ENCODE measurements at places on chromosomes 16 and 17.

GRCh38 chr17:27091043-27091497, 202.8 kb upstream of the WSB1 start:
- DNase-seq = no peak

- no peak for DNase-seq
Measured at GRCh38 chr17:47875011-47875985, 20.7 kb upstream of the SP2 start.

- DNase-seq = no peak
Measured at GRCh38 chr16:65376601-65377000, 254.7 kb upstream of the CDH11 start.

DNA sequence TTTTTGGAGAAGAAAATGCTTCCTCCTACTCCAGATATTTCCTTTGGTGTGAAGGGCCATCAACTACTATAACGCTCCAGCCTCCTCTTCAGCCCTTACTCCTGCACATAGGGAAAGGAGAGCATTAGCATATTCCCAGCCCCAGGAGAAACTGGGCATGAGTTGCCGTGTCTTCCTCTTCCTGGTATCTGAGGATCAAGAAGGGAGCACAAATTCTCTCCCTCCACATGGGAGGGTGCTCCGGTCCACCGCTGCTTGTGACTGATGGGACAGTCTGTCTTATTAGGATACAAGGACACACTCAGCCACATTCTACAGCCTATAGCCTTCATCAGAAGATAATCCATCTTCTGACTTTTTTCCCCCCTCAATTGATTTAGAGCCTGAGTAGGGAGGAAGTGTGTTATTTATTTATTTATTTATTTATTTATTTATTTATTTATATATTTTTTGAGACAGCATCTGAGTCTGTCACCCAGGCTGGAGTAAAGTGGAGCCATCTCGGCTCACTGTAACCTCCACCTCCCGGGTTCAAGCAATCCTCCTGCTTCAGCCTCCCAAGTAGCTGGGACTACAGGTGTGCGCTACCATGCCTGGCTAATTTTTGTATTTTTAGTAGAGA, 16.6 kb upstream of the CYB5B start:
- DNase-seq = no peak

DNA sequence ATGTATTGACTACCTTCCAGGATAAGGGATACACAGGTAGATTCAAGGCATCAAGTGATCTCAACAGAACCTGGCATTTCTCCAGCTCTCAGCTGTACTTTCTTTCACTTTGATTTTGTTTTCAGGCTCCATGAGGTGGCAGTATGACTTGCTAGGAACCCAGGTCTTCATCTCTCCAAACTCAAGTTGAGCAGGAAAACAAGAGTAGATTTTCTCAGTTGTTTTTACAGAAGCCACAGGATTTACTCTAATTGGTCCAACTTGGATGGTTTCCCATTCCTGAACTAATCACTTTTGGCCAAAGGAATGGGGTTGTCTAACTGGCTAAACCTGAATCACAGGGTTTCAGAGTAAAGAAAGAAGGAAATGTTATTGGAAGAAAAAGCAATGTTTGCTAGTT, 146.6 kb downstream of the TRIM37 start:
- peak; percentile 77 for DNase-seq

DNA sequence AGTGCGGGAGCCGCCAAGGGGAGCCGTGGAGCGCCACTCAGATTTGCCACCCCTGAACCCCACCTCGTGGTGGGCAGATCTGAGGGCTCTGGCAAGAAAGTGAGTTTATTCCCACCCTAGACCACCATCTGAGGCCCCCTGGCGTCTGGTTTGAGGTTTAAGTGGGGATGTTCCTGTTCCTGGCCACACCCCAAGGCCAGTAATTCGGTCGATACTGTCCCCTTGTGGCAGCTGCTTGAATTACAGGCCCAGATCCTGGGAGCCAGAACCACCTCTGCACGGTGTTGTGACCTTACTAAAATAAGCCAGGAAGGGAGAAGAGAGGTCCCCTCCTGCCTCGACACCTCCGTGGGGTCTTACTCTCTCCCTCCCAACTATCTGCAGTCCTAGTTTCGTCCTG, 3.3 kb upstream of the LAT start:
- no peak for DNase-seq

DNA sequence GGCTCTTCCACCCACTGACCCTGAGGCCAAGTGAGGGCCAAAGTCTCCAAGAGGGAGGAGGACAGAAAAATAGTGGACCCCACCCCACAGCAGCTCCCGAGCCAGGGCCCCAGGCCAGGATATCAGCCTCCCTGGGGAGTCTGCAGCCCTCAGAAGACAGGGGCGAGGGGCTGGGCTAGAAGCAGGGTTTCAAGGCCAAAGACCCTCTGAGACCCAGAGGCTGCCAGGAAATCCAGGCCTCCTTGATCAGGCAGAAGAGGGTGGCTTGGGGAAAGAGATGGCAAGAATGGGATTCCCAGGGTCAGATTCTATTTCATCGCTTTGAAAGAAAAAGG, 156.1 kb downstream of the ZNF423 start:
- DNase-seq = no peak

GRCh38 chr16:89197033-89197632, 3.2 kb downstream of the SLC22A31 start:
- DNase-seq = no peak

DNA sequence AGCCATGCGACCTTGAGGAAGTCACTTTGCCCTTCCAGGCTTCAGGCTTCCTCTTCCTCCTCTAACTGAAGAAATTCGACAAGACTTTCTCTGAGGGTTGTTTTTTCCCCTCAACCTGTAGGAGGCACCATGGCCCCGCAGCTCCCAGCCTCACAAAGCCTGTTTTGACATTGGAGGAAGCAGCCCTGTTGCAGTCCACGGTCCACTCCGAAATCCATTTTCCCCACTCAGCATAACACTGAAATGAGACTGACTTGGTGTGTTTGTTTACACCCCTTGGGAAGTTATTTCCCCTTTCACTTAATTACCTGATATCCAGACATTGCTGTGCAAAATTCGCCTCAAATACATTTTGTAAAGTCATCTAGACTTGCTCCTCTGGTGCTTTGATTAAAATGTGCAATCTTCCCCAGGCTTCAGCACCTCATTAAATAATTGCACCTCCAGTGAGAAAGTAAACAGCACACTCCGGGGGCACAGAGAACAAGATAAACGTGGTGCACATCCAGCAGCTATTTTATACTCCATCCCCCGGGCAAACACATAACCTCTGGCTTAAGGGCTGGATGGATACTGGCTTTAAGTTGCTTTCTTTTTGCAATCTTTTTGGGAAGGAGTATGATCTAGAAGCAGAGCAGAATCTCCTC, 41.4 kb upstream of the PIRT start:
- peak; percentile 3 for DNase-seq

- no peak for DNase-seq
Measured at GRCh38 chr16:58346831-58347371, 45.4 kb upstream of the GINS3 start.
